ENCODE measurements at places on chromosomes 6 and 20. TPM values are rescaled to one million over a fixed set of nuclear protein-coding genes. Genes with fewer than 3 reads are reported as not detected.

The FRK gene
- 0.05 TPM for total RNA-seq

The GABRR1 gene
- total RNA-seq = not detected

The SLC22A2 gene
- not detected for total RNA-seq

The NOTCH4 gene
- total RNA-seq = 0.48 TPM

The SLC44A4 gene
- 0.18 TPM for total RNA-seq

The TMEM63B gene
- 20.3 TPM for total RNA-seq

The HLA-DQB1 gene
- 2.7 TPM for total RNA-seq

The MDFI gene
- total RNA-seq = not detected

The SEL1L2 gene
- total RNA-seq = not detected

The TP53TG5 gene
- total RNA-seq = not detected

The ULBP3 gene
- 0.53 TPM for total RNA-seq

DNA sequence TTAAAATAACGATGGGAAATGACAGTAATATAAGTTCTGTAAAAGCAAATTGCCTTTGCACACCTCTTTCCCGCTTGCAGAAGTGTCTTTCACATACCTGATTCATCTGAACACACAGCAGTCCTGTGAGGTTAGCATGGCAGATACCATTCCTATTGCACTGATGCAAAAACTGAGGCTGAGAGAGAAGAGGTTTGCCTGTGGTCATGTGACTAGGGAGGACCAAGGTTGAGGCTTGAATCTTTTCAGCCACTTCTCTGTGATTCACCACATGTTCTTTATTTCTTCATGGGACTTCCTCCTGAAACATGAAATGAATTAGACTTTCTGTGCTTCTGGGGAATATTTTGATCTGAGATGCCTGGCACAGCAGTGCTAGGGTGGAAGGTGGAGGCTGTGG lies 92.9 kb downstream of the VEGFA start:
- no peak for DNase-seq

GRCh38 chr20:40186826-40187225 lies 502.2 kb downstream of the MAFB start:
- DNase-seq = no peak

- no peak for DNase-seq
Measured at GRCh38 chr6:105759946-105760345, 326.2 kb upstream of the PRDM1 start.

- DNase-seq = no peak
Measured at GRCh38 chr6:152220786-152221185, 413.3 kb downstream of the ESR1 start.

DNA sequence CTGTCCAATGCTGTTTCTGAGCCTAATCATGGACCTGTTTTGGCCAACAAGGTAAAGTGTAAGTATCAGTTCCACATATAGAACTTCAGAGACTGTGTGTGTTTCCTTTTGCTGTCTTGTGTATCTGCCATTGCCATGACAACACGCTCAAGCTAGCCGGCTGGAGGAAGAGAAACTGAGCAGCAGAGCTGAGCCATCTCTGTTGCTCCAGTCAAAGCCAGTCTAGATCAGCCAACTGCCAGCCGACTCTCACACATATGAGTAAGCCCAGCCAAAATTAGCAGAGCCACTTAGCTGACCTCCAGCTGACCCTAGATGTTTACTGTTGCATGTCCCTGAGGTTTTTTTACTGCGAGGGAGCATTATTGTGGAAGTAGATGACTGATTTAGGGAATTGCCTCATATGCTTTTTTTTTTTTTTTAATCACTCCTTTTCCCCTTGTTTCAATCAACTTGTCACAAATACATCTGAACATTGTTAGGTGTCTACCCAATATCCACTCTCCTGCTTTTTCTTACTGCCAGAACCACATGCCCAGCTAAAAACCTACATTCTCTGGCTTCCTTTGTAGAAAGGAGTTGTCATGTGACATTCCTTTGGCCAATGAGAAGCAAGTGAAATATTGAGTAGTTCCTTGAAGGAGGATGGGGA lies 304.3 kb upstream of the SUPT3H start:
- peak; percentile 56 for DNase-seq

- DNase-seq = no peak
Measured at GRCh38 chr6:20468209-20468608, 66.0 kb upstream of the CDKAL1 start.

- no peak for DNase-seq
Measured at GRCh38 chr6:13708736-13709135, 2.9 kb downstream of the RANBP9 start.

GRCh38 chr20:46063151-46063550 lies 26.6 kb downstream of the NCOA5 start:
- DNase-seq = no peak

DNA sequence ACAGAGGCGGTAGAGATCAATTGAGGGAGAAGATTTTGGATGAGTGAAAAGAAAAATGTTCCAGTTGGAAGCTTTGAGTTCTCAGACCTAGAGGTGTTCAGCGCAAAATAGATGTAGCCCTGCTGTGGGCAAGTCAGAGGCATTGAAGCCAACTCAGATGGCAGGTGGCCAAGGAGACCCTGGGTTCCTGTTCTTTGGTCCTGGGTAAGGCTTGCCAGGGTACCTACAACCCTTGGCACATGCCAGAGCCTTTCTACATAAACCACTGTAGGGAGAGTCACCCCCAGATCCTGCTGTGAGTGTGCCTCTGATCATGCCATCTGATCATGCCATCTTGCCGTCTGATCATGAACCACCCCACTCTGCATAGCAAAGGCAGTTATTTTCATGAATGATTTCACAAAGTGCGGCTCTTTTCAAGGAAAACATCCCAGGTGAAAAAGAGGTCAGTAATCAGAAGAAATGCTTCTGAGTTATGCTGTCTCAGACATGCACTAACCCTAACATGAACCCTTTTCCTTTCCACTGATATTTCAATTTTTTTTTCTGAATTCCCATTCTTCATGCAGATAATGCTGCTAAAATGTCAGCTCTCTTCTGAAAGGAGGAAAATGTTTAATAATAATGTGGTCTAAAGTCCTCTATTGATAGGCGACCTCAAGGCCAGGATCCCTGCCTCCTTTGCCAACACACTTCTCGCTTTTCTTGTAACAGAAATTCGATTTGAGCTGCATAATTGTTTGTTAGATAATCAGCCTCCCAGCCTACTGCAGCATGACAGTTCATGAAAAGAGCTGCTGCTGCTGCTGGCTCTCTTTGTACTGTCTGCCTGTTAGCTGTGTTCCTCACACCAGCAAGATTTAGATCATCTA lies 153.6 kb downstream of the MTHFD1L start:
- DNase-seq = no peak

DNA sequence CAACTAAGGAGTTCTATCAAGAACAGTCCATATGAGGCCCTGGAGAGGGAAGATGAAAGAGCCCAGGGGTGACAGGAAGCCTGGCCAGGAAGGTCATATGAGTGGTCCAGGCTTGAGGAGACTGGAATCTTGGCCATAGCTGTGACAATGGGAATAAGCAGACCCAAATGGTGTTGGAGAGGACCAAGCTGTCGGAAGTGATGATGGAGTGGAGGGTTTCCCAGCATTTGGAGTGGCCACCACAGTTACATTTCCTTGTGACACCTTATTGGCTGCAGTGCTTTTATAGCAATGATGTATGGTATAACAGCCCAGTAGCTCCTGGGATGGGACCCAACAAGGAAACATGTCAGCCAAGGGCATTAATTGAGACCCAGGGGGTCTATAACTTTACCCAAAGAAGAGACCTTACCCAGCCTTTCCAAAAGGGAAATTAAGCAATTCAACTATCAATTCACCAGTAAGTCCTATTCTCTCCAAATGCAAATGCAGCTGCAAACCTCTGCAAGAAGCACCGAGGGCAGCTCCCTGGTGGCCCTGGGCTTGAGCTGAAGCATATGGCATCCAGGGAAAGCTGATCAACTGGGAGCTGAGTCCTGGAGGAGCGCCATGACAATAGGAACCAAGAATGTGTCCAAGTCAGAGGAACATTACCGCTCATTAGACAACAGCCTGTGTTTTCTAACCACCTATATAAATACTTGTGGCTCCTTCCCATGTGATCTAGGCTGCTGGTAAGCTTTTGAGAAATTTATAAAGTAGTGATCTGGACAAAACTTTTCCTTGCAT lies 219.4 kb downstream of the SOD2 start:
- no peak for DNase-seq

GRCh38 chr6:17633465-17634188 lies 33.5 kb downstream of the FAM8A1 start:
- DNase-seq = no peak

DNA sequence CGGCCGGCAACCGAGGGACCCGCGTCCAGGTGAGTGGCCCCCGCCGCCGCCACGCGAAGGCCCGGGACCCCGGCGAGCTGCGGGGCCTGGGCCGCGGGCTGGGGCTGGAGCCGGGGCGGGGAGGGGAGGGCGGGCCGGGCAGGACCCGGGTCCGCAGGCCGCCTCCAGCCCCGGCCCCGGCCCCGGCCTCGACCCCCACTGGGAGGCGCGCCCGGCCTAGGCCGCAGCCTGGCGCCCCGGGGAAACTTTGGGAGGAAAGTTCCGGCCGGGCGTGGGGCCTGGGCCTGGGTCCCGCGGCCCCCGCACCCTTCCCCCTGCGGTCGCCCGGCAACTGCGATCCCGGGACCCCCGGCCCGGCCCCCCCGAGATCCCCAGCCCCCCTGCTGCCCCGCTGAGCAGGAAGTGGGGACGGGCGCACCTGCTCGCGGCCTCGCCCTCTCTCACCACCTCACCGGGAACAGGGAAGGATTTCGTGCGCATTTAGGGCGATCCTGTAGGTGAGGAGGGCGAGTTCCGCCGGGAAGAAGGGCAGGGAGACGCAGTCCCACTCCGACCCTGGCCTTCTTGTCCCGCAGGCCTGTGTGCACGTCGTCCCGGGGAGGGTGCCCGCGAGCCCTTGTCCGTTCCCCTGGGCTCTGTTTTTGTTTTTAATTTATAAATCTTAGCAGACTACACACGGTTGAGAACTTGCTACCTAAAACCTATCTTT lies 402 bp downstream of the OSBPL2 start:
- DNase-seq = no peak

DNA sequence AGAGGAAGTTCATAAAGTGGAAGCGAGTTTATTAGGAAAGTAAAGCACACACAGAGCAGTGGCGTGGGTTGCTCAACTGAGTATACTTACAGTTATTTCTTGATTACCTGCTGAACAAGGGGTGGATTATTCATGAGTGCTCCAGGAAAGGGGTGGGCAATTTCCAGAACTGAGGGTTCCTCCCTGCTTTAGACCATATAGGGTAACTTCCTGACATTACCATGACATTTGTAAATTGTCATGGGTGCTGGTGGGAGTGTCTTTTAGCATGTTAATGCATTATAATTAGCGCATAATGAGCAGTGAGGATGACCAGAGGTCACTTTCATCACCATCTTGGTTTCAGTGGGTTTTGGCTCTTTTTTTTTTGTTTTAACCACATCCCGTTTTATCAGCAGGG lies 29.8 kb downstream of the PDYN start:
- no peak for DNase-seq

- no peak for DNase-seq
Measured at GRCh38 chr20:53296451-53297153, 297.0 kb downstream of the ZNF217 start.

DNA sequence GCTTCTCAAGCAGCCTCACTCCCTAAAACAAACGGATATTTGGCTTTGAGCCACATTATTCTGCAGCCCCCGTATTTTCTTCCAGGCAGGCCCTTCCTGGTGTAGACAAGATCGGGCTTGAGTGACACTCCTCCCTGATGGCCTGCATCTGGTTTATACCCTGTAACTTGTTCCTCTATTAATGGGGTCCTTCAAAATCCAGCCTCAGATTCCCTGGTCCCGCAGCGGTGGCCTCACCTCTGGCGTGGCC lies 375 bp upstream of the TMEM14C start:
- no peak for DNase-seq

DNA sequence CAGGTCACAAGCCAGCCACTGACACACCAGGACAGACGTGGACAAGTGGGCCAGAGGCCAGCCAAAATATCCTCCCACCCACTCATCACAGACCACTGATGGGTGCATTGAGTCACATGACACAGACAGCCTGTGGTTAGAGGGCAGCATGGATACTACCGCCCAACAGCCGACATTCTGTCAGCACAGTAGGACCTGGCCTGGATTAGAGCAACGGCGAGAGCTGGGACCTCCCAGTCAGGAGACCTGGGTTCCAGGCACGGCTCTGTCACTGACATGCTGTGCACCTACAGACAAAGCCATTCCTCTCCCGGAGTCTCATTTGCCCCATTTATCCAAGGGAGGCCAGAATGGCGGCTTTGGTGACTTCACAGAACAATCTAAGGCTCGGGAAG lies 8.0 kb downstream of the ZNF335 start:
- no peak for DNase-seq

GRCh38 chr6:30793521-30794194 lies 49.3 kb upstream of the IER3 start:
- DNase-seq = no peak

DNA sequence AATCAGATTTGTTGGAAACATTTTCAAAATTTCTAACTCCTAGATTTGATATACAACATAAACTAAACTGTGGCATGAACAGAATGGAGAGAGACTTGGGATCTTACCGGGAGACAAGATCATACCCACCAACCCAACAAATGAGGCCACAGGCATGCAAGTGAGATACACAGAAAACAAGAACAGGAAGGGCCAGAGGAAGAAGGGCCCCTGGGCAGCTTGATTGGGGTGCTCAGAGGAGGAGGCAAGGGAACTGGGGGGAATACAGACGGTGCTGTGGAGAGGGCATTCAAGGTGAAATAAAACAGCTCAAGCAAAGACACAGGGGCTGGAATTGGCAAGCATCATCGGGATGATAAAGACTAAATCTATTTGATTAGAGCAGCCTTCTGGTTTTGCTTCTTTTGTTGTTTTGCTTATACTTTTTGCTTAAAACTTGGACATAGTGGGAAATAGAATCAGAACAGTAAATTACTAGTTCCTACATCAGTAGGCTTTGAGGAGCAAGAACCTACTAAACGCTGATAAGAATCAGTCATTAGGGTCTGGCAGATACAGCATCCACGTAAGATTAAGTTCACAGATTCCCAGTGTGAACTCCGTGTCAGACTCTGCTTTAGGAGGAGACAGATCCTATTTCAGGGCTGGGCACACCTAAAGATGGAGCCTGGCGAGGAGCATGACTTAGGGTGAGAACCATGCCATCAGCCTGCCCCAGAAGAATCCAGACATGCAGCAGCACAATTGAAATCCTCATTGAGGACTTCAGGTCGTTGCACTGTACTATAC lies 3.5 kb upstream of the RAMACL start:
- no peak for DNase-seq

- no peak for DNase-seq
Measured at GRCh38 chr20:41366546-41367392, at the start of gene EMILIN3. EMILIN3 (minus strand) TSS chr20:41366818; CDS start chr20:41366634, 184 bp downstream.

DNA sequence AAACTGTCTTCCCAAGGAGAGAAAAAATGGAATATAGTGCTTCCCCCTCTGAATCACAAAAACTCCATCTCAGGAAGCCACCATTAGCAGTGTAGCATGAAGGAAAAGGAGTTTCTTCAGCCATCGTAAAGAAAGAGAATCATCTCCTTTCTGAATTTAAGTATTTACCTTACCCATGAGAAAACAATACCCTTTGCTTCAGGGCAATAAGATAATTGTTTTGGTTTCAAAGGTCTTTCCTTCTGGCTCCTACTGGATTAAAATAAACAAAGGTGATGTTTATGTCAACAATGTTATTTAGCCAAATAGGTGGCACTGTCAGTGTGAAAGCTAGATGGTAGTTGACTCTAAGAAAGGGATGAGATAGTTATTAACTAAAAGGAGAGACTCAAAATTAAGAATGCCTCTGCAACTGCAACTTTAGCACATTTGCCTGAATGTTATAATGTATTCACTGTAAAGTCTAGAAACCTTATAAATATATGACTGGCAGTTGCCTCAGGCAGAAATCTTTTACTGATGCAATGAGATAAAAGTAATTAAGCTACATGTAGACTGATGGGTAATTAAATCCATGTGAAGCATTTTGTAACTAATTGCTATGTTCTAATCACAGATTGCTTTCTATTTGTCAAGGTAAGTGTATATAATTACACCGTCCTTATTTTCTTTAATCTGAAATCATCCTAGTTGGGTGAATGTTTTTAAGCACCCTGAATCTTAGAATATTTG lies 399.0 kb downstream of the CDKAL1 start:
- no peak for DNase-seq
